ENCODE measurements at places on chromosomes 4 and X.
A peak's percentile ranks its signal among the peaks of the same experiment; 100 is the strongest.

DNA sequence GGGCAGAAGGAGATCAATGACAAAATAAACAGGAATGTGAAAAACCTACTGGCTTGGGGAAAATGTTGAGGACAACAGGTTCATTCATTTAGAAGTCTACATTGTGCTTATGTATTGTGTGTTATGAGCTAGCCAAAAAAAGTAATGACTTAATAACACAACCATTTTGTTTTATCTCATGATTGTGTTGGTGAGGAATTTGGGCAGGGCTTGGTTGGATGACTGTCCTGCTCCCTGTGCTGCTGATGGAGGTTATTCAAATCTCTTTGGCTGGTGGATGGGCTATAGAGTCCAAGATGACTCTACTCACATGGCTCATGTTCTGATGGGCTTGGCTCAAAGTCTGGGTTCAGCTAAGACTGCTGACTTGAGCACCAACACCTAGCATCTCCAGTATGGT lies 116.3 kb downstream of the HS3ST1 start:
- H3K27me3 ChIP-seq: no peaks in the 10 kb centered on the region
- H3K36me3 ChIP-seq: no peaks in the 10 kb centered on the region
- DNase-seq: no peak

GRCh38 chrX:46992070-46992469 lies 79.8 kb downstream of the JADE3 start:
- no peak for DNase-seq
- no peak overlapping the region for H3K27ac ChIP-seq

DNA sequence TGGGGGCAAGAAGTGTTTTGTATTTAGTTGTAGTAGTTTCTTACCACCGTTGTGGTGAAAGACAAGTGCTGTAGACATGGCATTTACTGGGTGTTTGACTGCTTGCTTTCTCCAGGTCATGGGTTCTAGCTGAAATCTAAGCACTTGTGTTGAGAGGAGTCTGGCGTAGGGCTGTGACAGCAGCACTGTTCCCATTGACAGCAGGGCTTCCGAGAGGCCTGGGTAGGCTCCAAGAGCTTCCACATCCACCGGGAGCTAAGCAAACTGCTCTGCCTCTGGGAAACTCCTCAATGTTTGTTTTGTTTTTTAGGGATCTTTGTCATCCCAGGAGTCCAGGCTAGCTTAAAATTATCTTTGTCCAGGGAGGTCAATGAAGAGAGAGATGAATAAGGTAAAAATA lies 44.3 kb downstream of the BMPR1B start:
- DNase-seq: no peak
- H3K4me3 ChIP-seq: no peak overlapping the region
- no peaks in the 10 kb centered on the region for H3K27me3 ChIP-seq
- H3K36me3 ChIP-seq: no peaks in the 10 kb centered on the region

DNA sequence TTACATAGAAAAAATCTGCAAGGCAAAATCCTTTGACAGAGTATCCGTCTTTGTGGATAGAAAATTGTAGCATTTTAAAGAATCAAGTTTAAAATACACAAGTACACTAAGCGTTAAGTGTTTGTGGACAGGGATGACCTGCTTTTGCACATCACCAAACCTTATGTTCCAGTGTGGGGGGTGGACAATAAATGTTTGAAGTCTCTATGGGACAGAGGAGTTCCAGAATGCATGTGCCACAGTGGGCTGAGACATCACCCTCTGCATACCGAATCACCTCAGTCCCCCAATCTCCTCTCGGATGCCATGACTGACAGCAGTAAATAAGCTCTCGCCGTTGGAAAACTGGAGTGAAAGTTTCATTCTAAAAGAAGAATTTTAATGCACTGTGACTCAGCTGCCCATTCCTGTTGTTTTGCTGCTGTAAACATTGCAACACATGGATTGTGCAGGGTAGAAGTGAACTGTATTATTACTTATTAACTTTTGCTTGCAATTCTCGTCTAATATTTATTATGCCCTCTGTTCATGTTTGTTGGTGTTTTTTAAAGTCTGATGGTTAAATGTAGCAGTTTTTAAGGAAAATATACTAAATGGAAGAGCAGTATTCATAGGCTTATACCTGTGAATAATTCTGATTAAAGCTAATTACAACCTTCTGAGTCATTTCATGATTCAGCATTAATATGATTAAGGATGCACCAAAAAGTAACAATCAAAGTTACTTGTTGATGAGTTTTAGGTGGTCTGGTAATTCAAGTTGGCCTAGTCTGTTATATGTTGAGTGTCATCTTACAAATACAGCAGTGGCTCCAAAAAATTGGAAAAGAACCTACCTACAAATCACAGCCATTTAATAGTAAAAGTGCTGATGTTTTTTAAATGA lies 24.0 kb downstream of the CDKN2AIP start:
- no peak for DNase-seq
- no peaks in the 10 kb centered on the region for H3K36me3 ChIP-seq
- no peak overlapping the region for H3K27ac ChIP-seq
- no peaks in the 10 kb centered on the region for H3K4me1 ChIP-seq
- no peak overlapping the region for H3K4me3 ChIP-seq
- no peaks in the 10 kb centered on the region for H3K27me3 ChIP-seq

DNA sequence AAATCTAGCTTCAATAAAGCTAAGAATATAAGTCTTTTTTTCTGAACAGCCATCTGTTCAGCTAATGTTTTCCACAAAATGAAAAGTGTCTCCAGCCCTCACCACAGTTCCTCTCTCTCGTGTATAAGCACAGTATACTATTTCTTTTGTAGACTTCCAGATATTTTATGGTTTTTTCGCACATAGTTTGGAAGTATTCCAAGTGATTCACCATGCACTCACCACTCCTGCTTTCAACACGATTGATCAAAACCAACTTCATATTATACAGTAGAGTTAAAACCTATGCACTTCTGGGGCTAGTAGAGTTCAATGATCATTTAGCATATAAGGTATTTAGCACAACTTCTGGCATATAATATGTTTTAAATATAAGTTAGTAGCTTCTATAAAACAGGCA lies 105.8 kb upstream of the DCAF12L1 start:
- DNase-seq: no peak
- no peaks in the 10 kb centered on the region for H3K27me3 ChIP-seq
- H3K27ac ChIP-seq: no peak overlapping the region
- H3K36me3 ChIP-seq: no peaks in the 10 kb centered on the region
- H3K4me1 ChIP-seq: no peaks in the 10 kb centered on the region

DNA sequence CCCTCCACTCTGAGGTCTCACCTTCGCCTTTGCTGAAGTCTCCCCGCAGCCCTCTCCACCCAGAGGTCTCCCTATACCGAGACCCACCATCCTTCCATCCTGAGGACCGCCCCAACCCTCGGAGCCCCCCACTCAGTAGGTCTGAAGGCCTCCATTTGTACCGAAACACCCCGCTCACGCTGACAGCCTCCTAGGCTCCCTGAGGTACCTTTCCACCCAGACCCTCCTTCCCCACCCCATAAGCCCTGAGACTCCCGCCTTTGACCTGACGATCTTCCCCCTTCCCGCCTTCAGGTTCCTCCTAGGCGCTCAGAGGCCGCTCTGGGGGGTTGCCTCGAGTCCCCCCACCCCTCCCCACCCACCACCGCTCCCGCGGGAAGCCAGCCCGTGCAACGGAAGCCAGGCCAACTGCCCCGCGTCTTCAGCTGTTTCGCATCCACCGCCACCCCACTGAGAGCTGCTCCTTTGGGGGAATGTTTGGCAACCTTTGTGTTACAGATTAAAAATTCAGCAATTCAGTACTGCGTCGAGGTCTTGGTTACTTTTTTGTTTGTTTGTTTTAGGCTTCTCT lies 5.0 kb downstream of the SOD3 start:
- DNase-seq: no peak
- H3K36me3 ChIP-seq: no peaks in the 10 kb centered on the region
- peak overlapping the region; percentile 62 for H3K27ac ChIP-seq
- peak overlapping the region; percentile 32 for H3K4me3 ChIP-seq
- H3K4me1 ChIP-seq: peaks cover 35% of the 10 kb centered on the region

Measured in ascending aorta (tissue), 2 donors.